ENCODE measurements at places on chromosomes 12 and 14.

GRCh38 chr12:6462234-6462995 lies 8.1 kb downstream of the VAMP1 start:
- DNase-seq: no peak
- H3K4me1 ChIP-seq: no peaks in the 10 kb centered on the region
- H3K4me3 ChIP-seq: no peak overlapping the region

DNA sequence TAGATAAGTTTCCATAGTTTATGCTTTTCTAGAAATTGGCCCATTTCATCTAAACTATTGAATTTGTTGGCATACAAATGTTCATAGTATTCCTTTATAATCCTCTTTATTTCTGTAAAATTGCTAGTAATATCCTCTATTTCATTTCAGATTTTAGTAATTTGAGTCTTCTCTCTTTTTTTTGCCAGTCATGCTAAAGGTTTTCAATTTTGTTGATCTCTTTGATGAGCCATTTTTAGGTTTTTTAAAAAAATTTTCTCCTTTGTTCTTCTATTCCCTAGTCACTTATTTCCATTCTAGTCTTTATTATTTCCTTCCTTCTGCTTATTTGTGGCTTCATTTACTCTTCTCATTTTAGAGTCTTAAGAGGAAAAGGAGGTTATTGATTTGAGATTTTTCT lies 19.4 kb upstream of the PPM1A start:
- H3K36me3 ChIP-seq: no peaks in the 10 kb centered on the region
- H3K27ac ChIP-seq: no peak overlapping the region
- DNase-seq: no peak
- no peaks in the 10 kb centered on the region for H3K4me1 ChIP-seq

GRCh38 chr12:4700621-4701026 lies 19.6 kb upstream of the GALNT8 start:
- no peak overlapping the region for H3K27ac ChIP-seq
- no peaks in the 10 kb centered on the region for H3K27me3 ChIP-seq
- no peak overlapping the region for H3K4me3 ChIP-seq
- no peaks in the 10 kb centered on the region for H3K36me3 ChIP-seq

- H3K27me3 ChIP-seq: peaks cover 5% of the 10 kb centered on the region
- no peak overlapping the region for H3K4me3 ChIP-seq
- peaks cover 33% of the 10 kb centered on the region for H3K4me1 ChIP-seq
- H3K27ac ChIP-seq: no peak overlapping the region
- no peak for DNase-seq
Observed at GRCh38 chr14:102927878-102928411, 5.5 kb downstream of the AMN start.

DNA sequence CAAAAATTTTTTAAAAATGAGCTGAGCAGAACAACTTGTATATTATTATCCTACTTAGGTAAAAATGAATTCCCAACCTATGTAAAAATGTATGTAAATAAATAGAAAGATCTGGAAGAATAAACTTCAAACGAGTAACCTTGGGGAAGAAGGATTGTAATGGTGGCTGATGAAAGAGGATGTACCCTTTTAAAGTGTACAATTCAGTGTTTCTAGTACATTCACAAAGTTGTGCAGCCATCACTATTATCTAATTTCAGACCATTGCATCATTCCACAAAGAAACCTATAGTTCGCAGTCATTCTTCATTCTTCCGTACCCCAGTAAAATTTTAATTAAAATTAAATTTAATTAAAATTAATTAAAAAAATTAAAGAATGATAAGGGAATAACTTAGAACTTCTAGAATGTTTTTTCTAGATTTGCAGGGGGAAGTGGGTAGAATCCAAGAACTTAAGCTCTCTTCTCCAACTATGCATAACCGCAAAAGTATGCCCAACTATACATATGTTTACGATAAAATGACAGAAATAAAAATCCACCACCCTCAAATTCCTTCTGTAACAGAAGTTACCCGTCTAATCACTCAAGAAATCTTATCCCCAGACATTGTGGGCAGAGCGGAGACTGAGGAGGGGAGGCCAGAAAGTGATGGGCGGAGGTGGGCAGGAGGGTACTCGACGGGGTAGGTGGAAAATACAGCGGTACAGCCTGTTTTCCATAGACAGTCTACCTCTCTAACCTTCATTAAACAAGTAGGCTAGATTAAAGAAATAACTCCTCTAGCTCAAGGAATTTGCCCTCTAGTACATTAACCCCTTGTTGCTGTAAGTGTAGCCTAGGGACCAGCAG lies 921 bp downstream of the DEPDC4 start:
- H3K4me3 ChIP-seq: no peak overlapping the region
- no peak for DNase-seq
- H3K4me1 ChIP-seq: peaks cover 25% of the 10 kb centered on the region
- H3K27ac ChIP-seq: peak overlapping the region; percentile 95

DNA sequence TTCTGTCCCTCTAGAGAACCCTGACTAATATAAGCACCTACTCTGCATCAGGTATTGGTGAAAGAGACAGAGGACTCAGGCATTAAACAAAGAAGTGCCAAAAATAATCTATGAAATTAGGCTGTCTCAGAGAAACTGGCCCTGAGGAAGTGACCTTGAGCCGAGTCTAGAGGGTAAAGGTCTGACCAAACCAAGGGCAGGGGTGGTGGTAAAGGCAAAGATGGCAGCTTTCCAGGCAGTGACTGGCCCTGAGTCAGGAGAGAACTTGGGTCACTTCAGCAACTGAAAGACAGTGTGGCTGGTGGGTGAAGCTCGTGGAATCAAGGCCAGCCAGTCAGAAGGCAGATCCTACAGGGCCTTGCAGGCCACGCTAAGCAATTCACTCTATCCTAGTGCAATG lies 30.6 kb downstream of the CDKL1 start:
- H3K27me3 ChIP-seq: no peaks in the 10 kb centered on the region

GRCh38 chr14:64788706-64789105 lies 84.5 kb downstream of the PLEKHG3 start:
- no peak overlapping the region for H3K27ac ChIP-seq
- H3K4me1 ChIP-seq: no peaks in the 10 kb centered on the region
- no peaks in the 10 kb centered on the region for H3K36me3 ChIP-seq
- H3K4me3 ChIP-seq: no peak overlapping the region
- no peak for DNase-seq
- no peaks in the 10 kb centered on the region for H3K27me3 ChIP-seq

- no peaks in the 10 kb centered on the region for H3K36me3 ChIP-seq
- H3K27me3 ChIP-seq: no peaks in the 10 kb centered on the region
- no peak for DNase-seq
- no peak overlapping the region for H3K4me3 ChIP-seq
- H3K4me1 ChIP-seq: no peaks in the 10 kb centered on the region
Observed at GRCh38 chr12:80068173-80068572, 31.2 kb upstream of the OTOGL start.

DNA sequence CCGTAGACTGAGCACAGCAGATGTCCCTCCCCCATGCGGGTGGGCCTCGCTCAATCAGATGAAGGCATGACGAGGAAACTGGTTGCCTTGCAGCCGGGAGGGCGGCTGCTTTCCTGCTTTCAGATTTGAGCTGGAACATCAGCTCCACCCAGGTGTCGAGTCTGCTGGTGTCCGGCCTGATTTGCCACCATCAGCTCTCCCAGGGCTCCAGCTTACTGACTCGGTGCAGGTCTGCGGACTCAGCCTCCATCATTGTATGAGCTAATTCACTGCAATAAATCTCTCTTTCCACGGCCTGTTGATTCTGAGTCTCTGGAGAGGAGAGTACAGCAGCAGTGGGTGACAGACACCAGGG lies 156.2 kb downstream of the KIF26A start:
- H3K27ac ChIP-seq: no peak overlapping the region
- H3K36me3 ChIP-seq: no peaks in the 10 kb centered on the region
- H3K4me3 ChIP-seq: no peak overlapping the region
- H3K4me1 ChIP-seq: peaks cover 20% of the 10 kb centered on the region
- H3K27me3 ChIP-seq: no peaks in the 10 kb centered on the region

- DNase-seq: peak; percentile 70
- peak within 1 kb of the TSS; percentile 60 for H3K27ac ChIP-seq
- no peaks in the 10 kb centered on the region for H3K27me3 ChIP-seq
- peaks cover 19% of the 10 kb centered on the region for H3K4me1 ChIP-seq
- H3K36me3 ChIP-seq: peaks cover 2% of the 10 kb centered on the region
Observed at GRCh38 chr12:57604454-57604991, at the start of gene DTX3. DTX3 (plus strand) TSS chr12:57604824; CDS start chr12:57606518, 1,694 bp downstream.

DNA sequence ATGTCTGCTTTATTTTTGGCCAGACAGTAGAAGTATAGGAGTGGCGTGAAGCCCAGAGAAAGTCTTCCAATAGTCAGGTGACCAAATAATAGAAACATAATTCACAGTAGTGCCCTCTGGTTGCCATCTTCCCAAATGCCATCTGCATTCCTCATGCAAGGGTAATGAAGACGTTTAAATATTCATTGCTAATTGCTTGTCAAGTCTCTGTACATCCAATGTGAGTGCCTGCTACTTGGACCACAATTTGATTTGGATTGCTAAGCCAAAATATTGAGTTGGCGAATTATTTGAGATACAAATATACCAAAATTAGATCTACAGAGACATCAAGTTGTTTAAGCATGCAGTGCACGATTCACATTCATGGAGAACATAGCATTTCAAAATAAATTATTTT lies 402.7 kb downstream of the SOX5 start:
- DNase-seq: no peak
- no peaks in the 10 kb centered on the region for H3K4me1 ChIP-seq
- no peak overlapping the region for H3K27ac ChIP-seq
- no peak overlapping the region for H3K4me3 ChIP-seq

DNA sequence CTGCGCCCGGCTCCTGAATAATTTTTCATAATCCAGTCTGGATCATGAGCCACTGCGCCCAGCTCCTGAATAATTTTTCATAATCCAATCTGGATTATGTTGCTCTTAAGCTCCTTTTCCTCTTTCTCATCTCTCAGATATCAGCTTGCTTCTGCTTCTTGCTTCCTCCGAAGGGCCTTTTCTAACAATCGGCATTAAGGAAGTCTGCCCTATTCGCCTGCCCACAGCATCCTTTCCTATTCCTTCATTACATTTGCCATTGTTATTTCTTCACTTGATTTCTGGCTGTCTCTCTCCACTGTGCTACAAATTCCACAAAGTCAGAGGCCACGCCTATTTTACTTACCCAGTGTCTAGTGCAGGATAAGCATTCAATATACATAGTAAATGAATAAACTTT lies 83.5 kb downstream of the TTC7B start:
- no peak overlapping the region for H3K27ac ChIP-seq
- H3K36me3 ChIP-seq: no peaks in the 10 kb centered on the region
- no peaks in the 10 kb centered on the region for H3K4me1 ChIP-seq

DNA sequence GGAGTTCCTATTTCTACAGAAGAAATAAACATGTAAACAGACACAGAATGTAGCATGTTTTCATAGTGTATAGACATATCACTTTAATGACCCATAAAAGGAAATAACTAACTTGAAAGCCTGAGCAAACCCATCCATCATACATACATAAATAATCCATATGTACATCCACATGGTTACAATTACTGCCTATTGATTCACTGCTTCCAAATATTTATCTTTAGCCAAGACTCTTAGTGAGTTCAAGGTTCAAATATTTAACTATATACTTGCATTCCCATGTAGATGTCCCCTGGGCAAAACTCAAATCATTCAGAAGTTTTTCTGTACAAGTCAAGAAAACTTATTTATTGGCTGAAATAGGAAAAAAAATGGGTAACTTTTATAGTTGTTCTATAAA lies 95.4 kb downstream of the CCER1 start:
- H3K27ac ChIP-seq: no peak overlapping the region
- H3K4me3 ChIP-seq: no peak overlapping the region
- no peaks in the 10 kb centered on the region for H3K4me1 ChIP-seq
- DNase-seq: no peak

- no peak overlapping the region for H3K4me3 ChIP-seq
- H3K36me3 ChIP-seq: no peaks in the 10 kb centered on the region
- H3K27ac ChIP-seq: no peak overlapping the region
- H3K27me3 ChIP-seq: no peaks in the 10 kb centered on the region
- H3K4me1 ChIP-seq: no peaks in the 10 kb centered on the region
- DNase-seq: no peak
Observed at GRCh38 chr14:78259831-78260230, 89.7 kb downstream of the NRXN3 start.

DNA sequence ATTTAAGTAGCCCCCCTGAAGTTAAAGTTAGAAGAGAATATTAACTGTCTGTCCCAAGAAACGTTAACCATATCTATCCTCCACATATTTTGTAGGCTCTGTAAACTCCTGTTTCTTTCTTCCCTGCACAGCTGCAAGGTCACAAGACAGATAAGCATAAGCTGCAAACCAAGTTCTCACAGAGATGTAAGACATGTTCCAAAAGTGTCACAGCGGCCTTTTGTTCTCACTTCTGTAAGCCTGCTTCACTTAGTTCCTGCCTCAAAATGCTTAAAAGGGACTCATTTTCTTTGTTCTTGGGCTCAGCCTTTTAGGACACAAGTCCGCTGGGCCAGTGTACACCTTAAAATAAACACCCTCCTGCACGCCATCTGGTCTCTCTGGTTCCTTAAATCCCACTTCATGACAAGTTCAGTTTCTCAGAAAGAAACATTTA lies 3.2 kb downstream of the RNASE1 start:
- no peaks in the 10 kb centered on the region for H3K27me3 ChIP-seq
- peak overlapping the region; percentile 80 for H3K27ac ChIP-seq
- H3K36me3 ChIP-seq: no peaks in the 10 kb centered on the region

DNA sequence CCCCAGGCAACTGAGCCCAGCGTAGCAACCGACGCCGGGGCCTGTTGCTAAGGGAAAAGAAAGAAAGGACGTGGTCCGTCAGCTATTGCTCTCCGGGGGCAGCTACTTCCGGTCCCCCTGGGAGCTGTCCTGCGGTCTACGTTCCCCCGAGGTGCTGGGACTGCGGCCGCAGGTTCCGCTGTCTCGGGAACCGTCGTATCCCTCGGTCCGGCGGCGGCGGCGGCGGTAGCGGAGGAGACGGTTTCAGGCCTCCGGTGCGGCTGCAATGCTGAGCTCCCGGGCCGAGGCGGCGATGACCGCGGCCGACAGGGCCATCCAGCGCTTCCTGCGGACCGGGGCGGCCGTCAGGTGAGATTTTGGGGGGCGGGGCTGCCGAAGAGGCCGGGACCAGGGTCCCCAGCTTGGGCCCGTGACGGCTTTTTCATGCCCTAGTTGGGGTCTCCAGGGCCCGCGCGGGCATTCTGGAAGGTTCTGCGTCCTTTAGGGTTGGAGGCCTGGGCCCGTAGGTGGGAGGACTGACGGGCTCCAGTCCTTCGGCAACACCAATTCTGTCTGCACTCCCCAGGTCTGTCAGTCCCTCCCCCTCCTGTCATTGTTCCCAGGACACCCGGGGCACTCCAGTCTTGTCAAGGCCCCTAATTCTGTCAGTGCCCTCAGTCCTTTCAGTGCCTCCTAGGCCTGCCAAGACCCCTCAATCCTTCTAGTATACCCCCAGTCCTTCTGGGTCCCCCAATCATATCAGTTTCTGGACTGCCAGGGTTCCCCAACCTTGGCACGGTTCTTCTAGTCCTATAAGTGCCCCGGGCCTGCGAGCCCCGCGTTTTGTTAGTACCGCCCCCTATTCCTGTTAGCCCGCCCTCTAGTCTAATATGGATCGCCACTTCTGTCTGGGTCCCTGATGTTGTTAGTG lies at the start of gene USP30:
Gene USP30, plus strand, starts transcription at position 163 of the 910 bp plus-strand sequence. Its CDS starts 103 bp downstream, at position 266.
- peak; percentile 89 for DNase-seq
- H3K27me3 ChIP-seq: no peaks in the 10 kb centered on the region
- H3K27ac ChIP-seq: peak within 1 kb of the TSS; percentile 83
- H3K36me3 ChIP-seq: no peaks in the 10 kb centered on the region
- H3K4me1 ChIP-seq: peaks cover 21% of the 10 kb centered on the region

GRCh38 chr14:89957791-89958190 lies 2.1 kb downstream of the TDP1 start:
- no peak overlapping the region for H3K4me3 ChIP-seq
- no peaks in the 10 kb centered on the region for H3K36me3 ChIP-seq
- peaks cover 15% of the 10 kb centered on the region for H3K4me1 ChIP-seq
- no peak overlapping the region for H3K27ac ChIP-seq
- no peak for DNase-seq
